Uterus (tissue), 4 donors: ENCODE measurements at places on chromosomes 2 and 18.
A peak's percentile ranks its signal among the peaks of the same experiment; 100 is the strongest.

DNA sequence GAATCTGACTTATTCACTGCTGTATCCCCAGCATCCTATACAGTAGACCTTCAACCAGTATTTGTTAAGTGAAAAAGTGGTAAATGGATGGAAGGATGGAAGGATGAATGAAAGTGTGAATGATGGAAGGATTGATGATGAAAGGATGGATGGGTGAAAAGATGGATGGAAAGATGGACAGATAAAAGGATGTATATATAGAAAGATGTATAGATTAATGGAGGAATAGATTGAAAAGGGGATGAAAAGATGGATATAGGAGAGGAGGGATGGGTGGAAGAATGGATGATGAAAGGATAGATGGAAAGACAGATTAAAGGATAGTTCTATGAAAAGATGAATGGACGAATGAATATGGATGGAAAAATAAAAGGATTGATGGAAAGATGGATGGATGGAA lies 50.0 kb downstream of the PSD4 start:
- DNase-seq = no peak

- peak; percentile 63 for DNase-seq
Observed at GRCh38 chr2:28393114-28393836, 617 bp downstream of the FOSL2 start.

- no peak for DNase-seq
Observed at GRCh38 chr2:19899985-19900930, 1.5 kb downstream of the TTC32 start.

- no peak for DNase-seq
Observed at GRCh38 chr18:76662626-76663025, 159.7 kb upstream of the ZNF236 start.

- no peak for DNase-seq
Observed at GRCh38 chr2:230666885-230667712, 45.5 kb upstream of the CAB39 start.

DNA sequence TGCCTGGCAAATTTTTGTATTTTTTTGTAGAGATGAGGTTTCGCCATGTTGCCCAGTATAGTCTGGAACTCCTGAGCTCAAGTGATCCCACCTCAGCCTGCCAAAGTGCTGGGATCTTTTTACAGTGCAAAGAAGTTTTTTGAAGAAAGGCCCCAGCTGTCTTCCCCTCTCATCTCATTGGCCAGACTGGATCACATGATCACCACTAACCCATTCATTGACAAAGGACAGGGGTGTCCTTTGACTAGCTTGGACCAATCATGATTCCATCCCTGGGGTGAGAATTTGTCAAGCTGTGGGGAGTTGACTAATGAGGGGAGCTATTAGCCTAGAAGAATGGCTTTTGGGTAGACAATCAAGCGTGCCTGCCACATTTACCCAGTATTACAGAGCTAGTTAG lies 232.9 kb upstream of the TANK start:
- DNase-seq = no peak
